ENCODE measurements at places on chromosomes 6 and 20.

GRCh38 chr20:21103582-21104465, 2.3 kb downstream of the LINC00237 start:
- DNase-seq: no peak

- DNase-seq: no peak
Measured at GRCh38 chr6:50842861-50843384, 24.3 kb downstream of the TFAP2B start.

DNA sequence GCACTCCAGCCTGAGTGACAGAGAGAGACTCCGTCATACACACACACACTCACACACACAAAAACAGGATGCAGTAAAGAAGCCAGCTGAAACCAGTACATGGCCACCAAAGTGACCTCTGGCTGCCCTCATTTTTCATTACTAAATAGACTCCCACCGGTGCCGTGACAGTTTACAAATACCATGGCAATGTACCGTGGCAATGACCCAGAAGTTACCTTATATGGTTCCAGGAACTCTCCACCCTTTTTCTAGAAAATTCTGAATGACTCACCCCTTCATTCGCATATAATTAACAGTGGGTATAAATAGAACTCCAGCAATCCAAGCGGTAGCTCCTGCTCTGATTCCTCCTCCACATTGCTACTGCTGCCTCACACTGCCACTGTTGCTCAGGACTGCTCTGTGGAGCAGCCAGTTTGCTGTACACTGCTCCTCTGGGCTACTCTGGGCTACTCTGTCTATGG, 57.7 kb downstream of the SNX5 start:
- no peak for DNase-seq

DNA sequence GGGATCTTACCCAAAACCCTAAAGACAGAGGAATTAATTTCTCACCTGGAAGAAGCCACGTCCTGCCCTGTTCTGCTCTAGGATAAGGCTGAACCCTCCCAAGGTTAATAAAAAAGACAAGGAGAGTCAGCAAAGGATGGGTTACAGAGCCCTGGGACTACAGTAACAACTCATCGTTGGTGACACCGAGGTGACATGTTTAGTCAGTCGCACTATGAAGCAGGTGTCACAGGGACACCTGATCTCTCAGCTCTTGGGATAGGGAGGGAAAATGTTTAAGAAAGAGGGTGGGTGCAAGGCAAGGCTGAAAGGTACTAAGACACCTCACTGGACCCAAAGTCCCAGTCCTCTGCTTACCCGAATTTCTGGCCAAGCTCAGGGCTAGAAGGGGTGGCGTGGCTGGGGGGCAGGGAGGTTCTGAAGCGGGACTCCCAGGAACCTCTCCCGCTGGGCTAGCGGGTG, 562 bp downstream of the MOCS1 start:
- no peak for DNase-seq

DNA sequence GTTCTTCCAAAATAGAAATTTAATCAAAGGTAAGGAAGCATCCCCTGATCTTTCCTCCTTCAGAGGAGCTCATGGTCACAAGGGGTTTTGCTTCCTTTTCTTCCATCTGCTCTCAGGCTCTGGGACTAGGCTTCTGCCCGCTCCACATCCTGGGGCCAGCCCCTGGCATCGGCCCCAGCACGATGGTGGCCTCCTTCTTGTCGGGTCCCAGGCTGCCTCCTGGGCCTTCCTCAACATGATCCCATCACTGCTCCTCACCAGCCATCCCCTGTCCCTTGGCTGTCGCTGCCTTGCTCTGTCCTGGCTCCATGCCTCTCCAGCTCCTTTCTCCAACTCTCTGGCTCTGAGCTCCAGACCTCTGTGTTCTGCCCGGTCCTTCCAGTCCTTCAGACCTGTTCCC, 4.1 kb downstream of the PHACTR3 start:
- no peak for DNase-seq

DNA sequence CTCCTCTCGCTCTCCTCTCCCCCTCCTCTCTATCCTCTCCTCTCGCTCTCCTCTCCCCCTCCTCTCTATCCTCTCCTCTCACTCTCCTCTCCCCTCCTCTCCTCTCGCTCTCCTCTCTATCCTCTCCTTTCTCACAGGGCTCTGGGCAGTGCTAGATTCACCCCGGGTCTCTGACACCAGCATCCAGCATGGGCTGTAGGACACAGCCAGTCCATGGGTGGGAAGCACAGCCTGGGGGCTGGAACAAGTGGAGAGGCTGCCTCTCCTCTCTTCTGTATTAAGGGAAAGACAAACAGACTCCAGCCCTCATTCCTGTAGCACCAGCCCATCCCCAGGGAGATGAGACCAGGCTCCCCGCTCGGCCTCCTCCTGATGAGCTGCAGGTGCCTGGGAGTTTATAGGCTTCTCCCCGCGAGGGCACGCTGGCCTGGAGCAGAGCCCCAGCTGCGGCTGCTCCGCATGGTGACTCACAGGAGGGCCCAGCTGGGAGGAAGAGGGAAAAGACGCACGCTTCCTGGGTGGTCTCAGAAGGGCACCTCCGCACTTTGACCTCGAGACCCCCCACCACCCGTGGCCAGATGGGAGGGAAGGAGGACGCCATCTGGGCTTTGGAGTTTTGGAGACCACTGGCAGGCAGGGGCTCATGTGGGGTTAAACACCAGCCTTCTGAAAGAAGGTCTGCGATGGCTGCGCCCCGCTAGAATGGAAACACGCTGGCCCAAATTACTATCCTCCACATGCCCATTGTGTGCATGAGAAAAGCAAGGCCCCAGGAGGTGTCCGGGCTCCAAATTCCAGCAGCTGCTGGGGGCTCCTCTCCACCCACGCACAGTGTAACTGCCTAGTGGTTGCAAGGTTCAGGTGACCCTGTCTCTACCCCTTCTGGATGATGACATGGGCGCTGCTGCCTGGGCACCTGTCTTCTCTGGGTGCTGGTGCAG, 68.0 kb downstream of the BMP7 start:
- DNase-seq: no peak

DNA sequence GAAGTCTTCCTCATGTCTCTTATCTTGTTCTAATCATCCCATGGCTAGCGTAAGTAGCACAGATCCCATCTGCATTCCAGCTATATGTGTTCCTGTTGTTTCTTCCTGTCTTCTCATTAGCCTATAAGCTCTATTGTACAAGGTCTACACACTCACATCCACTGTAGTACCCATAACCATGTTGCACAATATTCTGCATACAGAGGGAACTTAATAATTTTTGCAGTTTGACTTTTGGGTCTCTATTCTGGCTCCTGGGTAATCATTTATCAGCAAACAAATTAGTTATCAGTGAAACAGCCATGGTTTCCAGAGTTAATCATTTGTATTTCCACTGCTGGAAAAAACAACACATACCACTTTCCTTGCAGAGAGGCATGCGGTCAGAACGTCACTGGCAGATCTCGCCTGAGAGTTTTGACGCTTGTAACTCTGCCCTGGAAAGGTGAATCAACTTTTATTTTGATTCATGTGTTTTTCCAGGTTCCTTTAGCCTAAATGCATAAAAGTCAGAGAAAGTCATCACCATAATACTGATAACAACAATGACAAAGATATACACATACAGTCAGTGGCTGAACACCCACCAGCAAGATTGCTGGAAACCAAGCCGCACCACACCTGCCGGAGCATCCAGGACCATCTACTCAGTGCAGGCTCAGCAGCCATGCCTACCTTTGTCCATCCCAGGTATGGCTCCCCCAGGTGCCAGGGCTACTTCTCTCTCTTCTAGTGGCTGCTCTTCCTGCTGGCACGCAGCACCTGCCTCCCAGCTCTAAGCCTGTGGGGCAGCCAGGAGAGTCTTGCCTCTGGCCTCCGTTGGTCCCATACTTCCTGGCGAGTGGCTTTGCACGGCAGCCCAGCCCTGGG, 158.2 kb downstream of the QRSL1 start:
- no peak for DNase-seq

DNA sequence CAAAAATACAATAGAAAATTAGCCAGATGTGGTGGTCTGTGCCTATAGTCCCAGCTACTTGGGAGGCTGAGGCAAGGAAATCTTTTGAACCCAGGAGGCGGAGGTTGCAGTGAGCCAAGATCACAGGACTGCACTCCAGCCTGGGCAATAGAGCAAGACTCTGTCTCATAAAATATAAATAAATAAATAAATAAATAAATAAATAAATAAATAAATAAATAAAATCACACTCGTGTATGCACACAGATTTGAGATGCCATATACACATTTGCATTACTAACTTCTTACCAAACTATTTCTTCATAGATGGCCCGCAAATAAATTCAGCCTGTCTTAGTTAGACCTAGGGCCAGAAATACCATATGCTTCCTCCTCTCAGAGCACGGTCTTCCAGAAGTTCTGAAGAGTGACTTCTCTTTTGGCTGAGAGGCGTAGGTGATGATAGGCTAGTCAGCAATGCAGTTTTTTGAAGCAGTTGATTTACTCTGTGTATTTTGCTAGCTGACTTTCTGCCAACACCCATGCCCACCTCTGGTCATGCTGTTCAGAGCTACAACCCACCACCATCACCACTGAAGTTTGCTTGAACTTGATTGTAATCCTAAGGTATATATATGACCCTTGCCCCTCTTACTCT, 150.1 kb downstream of the SASH1 start:
- no peak for DNase-seq

DNA sequence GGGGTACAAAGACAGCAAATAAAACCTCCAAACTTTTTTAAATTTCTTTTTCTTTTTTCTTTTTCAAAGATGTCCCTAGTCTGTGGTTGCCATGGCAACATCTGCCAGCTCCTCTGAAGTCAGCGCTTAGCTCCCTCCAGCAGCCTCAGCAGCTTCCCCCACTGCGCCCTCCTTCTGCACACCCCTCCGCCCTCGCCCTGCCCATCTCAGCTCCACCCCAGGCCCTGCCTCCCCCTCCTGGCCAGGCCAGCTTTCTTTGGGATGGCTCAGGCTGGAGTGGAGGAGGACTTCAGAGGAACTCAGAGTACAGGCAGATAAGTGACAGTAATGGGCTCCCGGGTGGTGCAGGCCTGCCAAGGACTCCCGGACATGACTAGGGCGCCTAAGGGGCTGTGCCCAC, 104.6 kb downstream of the LRFN2 start:
- no peak for DNase-seq

GRCh38 chr20:44747166-44748004, 1.7 kb downstream of the KCNK15 start:
- peak; percentile 93 for DNase-seq

DNA sequence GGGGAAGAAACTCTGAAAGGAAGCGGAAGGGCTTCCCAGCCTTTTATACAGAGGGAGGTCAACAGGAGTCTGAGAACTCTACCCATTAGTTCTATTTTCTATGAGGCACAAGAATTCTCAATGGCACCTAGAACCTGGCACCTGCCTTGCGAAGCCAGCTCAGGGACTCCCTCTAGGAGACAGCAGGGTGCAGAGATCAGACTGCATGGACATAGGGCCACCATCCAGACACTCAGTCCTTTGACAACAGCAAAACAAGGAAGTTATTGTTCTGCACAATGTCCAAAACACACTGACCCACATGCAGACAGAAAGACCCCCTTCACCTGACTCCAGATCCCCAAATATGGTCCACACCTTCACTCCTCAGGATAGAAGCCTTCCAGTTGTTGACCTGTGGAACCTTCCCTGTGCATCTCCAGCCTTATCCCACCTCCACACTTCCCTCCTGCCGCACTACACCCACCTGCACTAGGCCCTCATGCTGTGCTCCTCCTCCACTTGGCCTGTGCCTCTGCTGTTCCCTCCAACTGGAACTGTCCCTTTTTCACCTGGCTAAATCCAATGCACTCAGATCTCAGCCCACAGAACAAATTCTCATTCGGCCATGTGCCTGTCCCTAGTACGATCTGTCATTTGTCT, 27.8 kb downstream of the ACSS1 start:
- DNase-seq: no peak

- DNase-seq: no peak
Measured at GRCh38 chr6:52155791-52156576, 30.2 kb upstream of the IL17A start.

GRCh38 chr6:31908791-31909190, 6.9 kb upstream of the ZBTB12 start:
- DNase-seq: no peak
